ENCODE measurements at places on chromosomes 3 and 15.

DNA sequence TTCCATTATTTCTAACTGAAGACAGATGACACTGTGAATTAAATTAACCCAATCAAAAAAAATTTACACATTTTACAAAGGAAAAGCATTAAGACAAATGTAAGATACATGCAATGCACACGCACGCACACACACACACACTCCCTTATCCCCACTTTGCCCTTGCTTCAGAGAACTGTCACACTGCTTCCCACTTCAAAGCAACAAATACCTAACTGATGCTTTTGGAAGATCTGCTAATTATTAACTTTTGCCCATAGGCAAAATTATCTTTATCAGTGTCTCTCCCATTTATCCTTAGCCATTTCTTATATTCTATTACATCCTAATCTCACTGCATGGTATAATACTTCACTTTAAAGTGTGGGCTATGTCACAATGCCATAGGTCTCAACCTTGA, 60.3 kb downstream of the SETD2 start:
- no peak for DNase-seq

- no peak for DNase-seq
Observed at GRCh38 chr3:14133876-14134275, 9.0 kb downstream of the TMEM43 start.

DNA sequence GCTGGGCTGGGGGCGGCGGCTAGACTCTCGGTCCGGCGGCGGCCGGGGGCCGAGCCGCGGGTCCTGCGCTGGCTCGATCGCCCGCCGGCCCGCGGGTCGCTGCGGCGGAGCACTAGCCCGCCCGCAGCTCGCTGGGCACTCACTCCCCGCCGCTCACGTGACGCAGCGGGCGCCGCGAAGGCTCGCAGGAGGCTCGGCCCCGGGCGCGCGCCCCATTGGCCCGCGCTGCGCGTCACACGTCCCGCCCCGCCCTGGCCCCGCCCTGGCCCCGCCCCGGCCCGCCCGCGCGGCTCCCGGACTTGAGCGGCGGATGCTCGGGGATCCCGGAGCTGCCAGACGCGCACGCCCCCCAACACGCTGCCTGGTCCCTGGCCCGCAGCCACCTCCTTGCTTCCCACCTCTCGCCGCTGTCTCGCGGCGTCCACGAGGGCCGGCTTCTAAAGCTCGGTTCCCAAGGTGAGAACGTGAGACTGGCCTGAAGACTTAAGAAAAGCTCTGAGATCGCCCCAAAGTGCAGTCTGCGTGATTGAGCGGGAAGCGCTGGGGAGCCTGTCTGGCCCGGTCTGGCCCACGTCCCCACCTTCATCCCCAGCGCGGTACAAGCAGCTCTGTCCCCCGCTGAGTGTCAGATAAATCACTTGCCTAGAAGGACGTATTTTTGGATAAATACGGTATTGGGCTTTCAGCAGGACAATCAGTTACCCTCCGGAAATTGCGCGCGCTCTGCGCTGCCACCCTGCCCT, at the start of gene KLF15:
Gene KLF15 (minus strand): TSS at position 114 of the 743 bp plus-strand sequence. CDS start 4,486 bp downstream, outside the sequence.
- peak; percentile 87 for DNase-seq

- DNase-seq: no peak
Observed at GRCh38 chr3:50132421-50133282, 22.5 kb upstream of the SEMA3F start.

- DNase-seq: no peak
Observed at GRCh38 chr15:70530906-70531305, 232.5 kb downstream of the UACA start.

DNA sequence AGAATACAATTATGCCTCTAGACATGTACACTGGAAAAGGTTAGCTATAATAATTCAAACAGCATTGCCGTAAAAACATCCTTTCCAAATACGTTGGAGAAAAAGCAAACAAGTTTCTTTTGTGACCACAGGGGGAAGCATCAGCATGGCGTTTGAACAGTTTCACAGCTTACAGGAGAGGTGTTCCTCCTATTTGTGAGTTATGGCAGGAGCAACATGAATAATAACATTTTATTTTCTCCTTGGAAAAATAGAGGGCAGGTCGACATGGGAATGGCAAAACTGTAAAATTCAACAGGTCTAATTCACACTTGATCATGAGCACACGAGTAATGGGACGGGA, 39.7 kb upstream of the GADL1 start:
- peak; percentile 14 for DNase-seq

GRCh38 chr3:64220161-64220914, 4.9 kb downstream of the PRICKLE2 start:
- DNase-seq: no peak

Measured in RKO (cell line).